ENCODE measurements at places on chromosomes 4 and X. TPM values are rescaled to one million over a fixed set of nuclear protein-coding genes. Genes with fewer than 3 reads are reported as not detected.

DNA sequence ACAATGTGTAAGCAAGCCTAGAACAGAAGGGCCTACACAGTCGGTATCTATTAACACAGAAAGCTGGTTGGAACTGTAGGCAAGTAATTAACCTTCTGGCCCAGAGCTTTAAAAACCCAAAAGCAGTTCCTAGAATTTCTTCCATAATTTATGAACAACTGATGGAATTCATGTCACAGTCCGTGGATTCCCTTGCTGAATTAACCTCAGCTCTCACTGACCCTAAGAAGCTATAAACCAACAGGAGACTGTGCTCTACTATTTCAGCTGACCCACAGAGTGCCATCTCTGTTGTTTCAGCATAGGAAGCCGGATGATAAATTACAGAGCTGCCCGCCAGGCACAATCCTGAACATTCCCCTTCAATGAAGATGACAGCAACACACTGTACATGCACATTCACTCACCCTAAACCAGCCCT lies 157.3 kb downstream of the PRDM5 start:
- ATAC-seq = no peak

DNA sequence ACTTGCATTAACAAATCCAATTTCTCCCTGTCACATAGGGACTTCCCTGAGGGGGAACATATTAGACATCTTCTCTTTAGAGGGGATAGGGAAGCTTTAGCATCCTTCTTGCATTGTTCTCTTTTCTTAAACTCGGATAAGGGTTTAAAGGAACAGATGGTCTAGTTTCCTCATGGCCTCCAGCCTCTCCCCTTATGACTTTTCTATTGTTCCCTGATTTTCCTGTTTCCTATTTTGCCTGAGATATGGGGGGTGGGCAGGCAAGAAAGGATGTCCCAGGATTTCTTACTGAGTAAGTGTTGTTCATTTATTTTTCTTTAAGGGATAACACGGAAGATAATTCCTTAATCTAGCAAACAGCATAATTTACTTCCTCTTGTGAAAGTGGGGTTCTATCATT lies 107.7 kb upstream of the MAGEE2 start:
- no peak for ATAC-seq

Gene DMP1
- total RNA-seq = not detected

GRCh38 chrX:17848545-17849265 lies 12.4 kb downstream of the RAI2 start:
- no peak for ATAC-seq

Gene FGF5
- 2.4 TPM for total RNA-seq

Gene F8A3
- 13.3 TPM for total RNA-seq

DNA sequence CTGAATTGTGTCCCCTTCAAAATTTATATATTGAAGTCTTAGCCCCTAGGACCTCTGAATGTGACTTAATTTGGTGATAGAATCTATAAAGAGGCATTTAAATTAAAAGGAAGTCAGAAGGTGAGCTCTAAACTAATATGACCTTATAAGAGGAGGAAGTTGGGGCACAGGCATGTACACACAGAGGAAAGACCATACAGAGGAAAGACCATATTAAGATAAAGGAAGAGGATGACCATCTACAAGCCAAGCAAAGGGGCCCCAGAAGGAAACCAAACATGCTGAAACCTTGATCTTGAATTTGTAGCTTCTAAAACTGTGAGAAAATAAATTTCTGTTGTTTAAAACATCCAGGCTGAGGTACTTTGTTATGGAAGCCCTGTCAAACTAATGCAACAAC lies 26.9 kb upstream of the CYBB start:
- no peak for ATAC-seq

GRCh38 chr4:5622596-5622995 lies 85.8 kb downstream of the EVC2 start:
- ATAC-seq = no peak

Gene ESX1
- not detected for total RNA-seq
